ENCODE measurements at places on chromosomes 12 and 14. TPM values are rescaled to one million over a fixed set of nuclear protein-coding genes. Genes with fewer than 3 reads are reported as not detected.

Gene CCDC198
- total RNA-seq, result not detected

Gene FGF23
- total RNA-seq, result not detected

Gene GPR65
- total RNA-seq, result 10.7 TPM

Gene MANSC4
- total RNA-seq, result not detected

Gene KCNC2
- not detected for total RNA-seq

- DNase-seq, result no peak
Observed at GRCh38 chr12:5123921-5124320, 80.2 kb downstream of the KCNA5 start.

- DNase-seq, result no peak
Observed at GRCh38 chr12:131836714-131837397, 8.7 kb downstream of the MMP17 start.

DNA sequence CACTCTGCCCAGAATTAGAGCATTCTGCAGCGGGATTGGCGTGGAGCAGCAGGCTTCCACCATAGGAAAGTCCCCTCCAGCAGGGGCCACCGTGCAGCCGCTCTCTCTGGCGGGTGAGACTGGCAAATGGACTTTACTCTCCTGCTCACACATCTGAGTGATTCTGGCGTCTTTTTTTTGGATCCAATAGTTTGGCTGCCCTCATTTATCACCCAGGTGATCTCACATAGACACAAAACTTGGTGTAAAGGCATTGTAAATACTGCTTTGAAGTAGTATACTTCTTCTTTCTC lies 130.3 kb downstream of the TGFB3 start:
- DNase-seq, result no peak

GRCh38 chr12:85711735-85712390 lies 124.3 kb downstream of the RASSF9 start:
- DNase-seq, result no peak

DNA sequence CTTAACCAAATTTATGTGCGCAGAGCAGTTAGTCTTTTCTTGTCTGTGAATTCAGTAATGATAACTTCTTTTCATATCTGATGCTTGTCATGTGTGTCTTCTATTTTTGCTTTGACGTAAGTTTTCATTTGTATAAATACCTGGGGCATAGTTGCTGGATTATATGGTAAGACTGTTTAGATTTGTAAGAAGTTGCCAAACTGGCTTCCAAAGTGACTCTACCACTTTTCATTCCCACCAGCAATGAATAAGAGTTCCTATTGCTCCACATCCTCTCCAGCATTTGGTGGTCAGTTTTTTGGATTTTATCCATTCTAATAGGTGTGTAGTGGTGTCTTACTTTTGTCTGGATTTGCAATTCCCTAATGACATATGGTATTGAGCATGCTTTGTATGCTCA lies 8.9 kb downstream of the ZNF268 start:
- no peak for DNase-seq

DNA sequence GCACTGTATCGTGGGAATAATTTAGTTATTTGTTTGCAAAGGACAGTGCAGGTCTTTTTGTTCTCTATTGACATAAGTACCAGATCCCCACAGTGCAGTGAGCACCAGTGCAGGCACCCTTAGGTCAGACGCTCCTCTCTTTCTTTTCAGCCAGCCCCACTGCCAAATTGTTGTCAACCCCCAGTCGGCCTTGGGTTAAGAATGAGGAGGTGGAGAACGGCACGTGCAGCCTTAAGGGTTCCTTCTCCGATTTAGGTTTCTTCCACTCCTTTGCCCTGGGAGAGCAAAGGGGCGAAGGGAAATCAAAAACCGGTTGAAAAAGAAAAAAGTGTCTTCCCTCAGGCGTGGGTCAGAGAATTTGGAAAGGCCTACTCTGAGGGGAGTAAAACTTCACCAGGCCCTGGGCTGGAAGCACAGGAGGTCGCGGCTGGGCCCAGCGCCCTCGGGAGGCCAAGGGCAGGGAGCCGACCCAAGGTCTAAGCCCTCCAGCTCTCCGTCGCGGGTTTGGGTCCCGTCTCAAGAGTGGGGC lies 4.3 kb downstream of the PAX9 start:
- no peak for DNase-seq

Measured in CD4-positive, alpha-beta T cell (primary cell).